ENCODE measurements at places on chromosomes 6 and 20. TPM values are rescaled to one million over a fixed set of nuclear protein-coding genes. Genes with fewer than 3 reads are reported as not detected.

GRCh38 chr6:131807644-131808459 is at the start of gene ENPP1:
TSS of gene ENPP1 (plus strand) at chr6:131808020. CDS start at chr6:131808036, 16 bp downstream.
- peak; percentile 69 for DNase-seq

DNA sequence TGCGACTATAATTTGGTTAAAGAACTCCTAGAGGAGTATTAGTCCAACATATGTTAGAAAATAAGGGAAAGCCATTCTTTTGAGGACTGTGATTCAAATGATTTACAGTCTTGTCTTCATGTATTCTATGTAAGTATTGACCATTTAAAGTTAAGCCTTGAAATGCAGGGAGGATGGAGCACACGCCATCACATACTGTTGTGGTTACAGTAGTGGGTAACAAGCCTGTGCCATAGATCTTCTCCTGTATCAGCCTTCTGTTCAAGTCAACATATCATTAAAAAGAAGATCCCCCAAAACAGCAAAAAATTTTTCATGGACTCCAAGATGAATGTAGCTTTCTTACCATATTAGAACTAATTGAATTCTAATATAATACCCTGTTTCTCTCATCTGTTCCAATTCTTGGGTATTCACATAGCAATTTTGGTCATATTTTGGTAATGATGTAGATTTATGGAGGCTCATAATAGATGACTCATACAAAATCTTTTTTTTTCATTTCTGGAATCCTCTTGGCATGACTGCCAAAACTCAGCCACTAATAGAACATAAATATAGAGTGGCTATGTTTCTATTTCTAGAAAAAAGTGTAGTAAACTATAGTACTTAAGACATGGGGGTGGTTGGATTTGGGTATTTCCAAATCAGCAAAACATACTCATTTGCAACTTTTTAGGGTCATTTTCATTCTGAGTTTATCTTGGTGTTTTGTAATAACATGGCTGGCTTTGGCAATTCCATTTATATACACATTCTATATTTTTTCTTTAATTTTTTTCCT is 413.5 kb downstream of the BCKDHB start:
- DNase-seq = no peak

DNA sequence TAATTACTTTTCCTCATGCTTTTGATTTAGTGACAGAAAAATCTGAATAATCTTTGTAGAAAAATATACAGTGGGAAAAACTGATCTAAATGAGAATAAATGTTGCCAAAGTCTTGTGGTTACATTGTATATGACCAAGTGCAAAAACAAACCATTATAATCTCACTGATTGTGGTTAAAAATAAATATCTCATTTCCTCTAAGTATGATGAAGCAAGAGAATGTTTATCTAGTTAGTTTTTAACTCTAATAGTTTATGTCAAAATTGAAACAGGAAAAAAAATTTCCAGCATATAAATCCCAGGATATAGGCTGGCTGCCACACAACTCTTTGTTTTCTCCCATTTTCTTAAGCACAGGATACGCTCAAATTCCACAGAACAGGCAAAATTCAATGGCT is 392.7 kb upstream of the ID4 start:
- no peak for DNase-seq

GRCh38 chr20:48919336-48919881 is 2.1 kb upstream of the ARFGEF2 start:
- no peak for DNase-seq

DNA sequence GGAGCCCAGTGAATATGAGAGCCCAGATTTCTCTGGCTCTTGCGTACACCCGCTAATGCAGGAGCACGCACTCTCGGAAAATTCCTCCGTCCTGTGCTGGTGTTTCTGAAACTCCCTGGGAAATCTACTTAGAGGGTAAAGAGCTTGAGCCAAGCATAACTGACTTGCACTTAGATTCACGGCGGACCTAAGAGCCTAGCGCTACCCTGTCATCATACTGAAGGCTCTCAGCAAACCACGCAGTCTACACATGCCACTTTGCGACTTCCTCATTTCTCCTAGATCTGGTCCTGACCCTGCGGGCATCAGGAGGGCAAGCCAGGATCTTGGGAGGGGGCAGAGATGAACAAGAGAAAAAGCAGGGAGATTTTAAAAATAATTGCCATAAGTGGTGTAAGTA is 324.7 kb downstream of the CD83 start:
- DNase-seq = no peak

GRCh38 chr6:111468329-111469012 is 14.5 kb downstream of the REV3L start:
- peak; percentile 10 for DNase-seq

GRCh38 chr20:36786246-36786645 is 12.7 kb upstream of the DSN1 start:
- DNase-seq = no peak

DNA sequence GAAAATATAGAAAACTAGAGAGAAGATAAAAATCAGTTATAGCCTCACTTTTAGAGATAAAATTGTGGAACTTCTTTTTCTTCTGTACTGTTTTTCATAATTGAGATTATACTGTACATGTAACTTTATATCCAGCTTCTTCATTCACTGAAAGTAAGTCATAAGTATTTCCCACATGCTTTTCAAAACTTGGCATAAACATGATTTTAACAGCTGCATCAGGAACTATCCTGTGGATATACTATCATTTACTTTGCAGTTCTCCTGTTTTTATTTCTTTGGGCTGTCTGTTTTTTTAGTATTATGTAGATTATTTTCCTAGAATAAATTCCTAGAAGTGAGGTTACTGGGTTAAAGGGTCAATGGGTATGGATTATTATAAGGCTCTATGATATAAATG is 14.8 kb downstream of the DSTN start:
- no peak for DNase-seq

GRCh38 chr6:169858935-169859351 is 107.5 kb downstream of the ERMARD start:
- DNase-seq = no peak

GRCh38 chr6:91081452-91082067 is 494.7 kb upstream of the MAP3K7 start:
- peak; percentile 7 for DNase-seq

Gene ZNF391
- 3.7 TPM for total RNA-seq

Gene UBE2C
- 189 TPM for total RNA-seq

Gene C4A
- 20.8 TPM for total RNA-seq

Gene FAM83B
- 22.2 TPM for total RNA-seq

Gene RNF182
- total RNA-seq = 1.6 TPM

Gene NRM
- total RNA-seq = 30.2 TPM

Gene TMEM14C
- total RNA-seq = 53.6 TPM

Measured in Calu3 (cell line).